ENCODE measurements at places on chromosomes 7 and 10.

GRCh38 chr10:107970512-107970911, 806.0 kb upstream of the SORCS1 start:
- DNase-seq: no peak

- peak; percentile 85 for DNase-seq
These were observed 110.4 kb upstream of the ZNF438 start for GRCh38 chr10:31142026-31142425.

GRCh38 chr7:50416527-50417182, 33.5 kb downstream of the FIGNL1 start:
- DNase-seq: no peak

DNA sequence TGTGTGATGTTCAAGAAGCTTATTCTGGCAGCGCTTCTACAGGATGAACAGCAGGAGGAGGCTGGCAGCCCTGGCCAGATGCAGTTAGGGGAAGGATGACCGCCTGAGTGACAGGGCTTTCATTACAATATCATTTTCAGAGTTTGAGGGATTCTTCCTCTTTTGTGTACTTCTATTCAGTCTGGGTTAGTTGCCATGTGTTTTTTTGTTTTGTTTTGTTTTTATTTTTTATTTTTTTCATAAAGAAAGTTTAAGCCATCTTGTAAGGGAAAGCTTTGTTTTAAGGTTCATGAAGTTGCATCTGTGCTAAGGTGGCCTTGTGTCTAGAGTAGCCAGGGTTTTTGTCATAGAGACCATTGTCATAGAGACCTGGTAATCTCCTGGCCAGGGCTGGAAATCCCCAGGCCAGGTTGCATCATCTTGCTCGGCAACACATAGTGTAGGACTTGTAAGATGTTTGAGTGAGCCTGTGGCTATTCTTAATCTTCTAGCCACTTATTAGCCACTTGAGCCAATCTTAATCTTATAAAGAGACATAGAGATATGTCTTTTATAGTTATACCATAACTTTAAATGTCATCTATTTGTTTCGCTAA, 230.5 kb upstream of the TMEM229A start:
- peak; percentile 4 for DNase-seq

- DNase-seq: no peak
These were observed 4.6 kb downstream of the ATP6V1F start for GRCh38 chr7:128867241-128867640.

GRCh38 chr7:87127019-87127418, 25.2 kb upstream of the DMTF1 start:
- no peak for DNase-seq
